ENCODE measurements at places on chromosomes 5 and 9.
A peak's percentile ranks its signal among the peaks of the same experiment; 100 is the strongest.

DNA sequence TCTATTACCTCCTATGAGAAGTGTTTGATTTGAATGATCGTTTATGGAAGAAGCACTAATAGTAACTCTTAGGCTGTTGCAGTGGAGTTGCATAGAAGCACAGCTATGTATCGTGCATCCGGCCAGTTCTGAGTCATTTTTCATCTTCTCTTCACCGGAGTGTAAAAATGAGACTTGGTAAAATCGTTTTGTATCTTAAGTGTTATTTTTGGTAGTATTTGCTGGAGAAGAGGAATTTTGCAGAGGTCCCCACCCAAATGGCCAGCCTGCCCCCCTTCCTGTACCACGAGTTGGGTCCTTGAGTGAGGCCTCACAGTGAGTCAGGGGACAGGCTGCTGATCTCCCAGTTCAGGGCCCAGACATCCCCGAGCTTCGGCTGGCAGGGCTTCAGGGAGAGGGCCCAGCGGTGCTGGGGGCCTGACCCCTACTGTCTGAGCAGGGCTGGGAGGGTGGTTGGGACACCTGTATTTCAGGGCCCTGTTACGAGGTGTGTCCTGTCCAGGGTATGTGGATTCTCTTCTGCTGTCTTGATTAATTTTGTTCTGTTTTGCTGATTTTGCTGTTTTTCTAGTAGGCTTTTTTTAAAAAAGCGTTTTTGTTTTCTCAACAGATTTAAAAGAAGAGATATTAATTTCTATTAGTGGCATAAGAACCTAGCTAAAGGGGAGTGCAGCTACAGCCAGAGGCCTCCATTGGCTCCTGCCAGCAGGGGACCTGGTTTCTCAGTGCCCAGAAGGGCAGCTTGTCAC lies 210.8 kb downstream of the TRIO start:
- no peaks in the 10 kb centered on the region for H3K4me1 ChIP-seq
- no peaks in the 10 kb centered on the region for H3K27me3 ChIP-seq
- H3K27ac ChIP-seq, result no peak overlapping the region
- no peaks in the 10 kb centered on the region for H3K36me3 ChIP-seq
- H3K4me3 ChIP-seq, result no peak overlapping the region

DNA sequence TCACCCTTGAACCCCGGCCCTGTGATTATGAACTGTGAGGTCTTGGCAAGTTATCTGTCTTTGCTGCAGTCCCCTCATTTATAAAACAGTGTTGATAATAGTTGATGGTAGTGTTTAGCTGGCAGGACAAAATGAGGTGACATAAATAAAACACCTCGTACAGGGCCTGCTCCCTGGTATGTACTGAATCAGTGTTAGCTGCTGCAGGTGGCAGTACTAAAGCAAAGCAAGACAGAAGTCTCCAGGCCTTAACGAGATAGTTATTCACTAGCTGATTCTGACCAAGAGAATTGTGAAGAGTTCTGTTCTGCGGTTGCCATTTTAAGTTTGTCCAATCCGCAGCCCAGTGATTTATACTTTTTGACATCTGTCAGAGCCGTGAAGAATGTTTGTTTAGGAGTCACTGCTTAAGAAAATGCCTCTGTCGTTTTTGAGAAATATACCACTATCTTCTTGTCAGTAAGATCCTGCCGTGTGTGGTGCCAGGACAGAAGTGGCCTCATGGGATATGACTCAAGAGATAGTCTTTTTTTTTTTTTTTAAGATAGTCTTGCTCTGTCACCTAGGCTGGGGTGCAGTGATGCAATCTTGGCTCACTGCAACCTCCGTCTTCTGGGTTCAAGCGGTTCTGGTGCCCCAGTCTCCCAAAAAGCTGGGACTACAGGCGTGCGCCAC lies 75.9 kb downstream of the KDM4C start:
- no peaks in the 10 kb centered on the region for H3K27me3 ChIP-seq
- no peak overlapping the region for H3K27ac ChIP-seq
- no peak for DNase-seq
- no peak overlapping the region for H3K4me3 ChIP-seq

GRCh38 chr5:148849461-148849860 lies 23.1 kb downstream of the ADRB2 start:
- H3K4me3 ChIP-seq, result no peak overlapping the region
- H3K27ac ChIP-seq, result no peak overlapping the region
- no peaks in the 10 kb centered on the region for H3K4me1 ChIP-seq
- H3K27me3 ChIP-seq, result peaks cover 4% of the 10 kb centered on the region
- H3K36me3 ChIP-seq, result no peaks in the 10 kb centered on the region
- no peak for DNase-seq

- no peaks in the 10 kb centered on the region for H3K36me3 ChIP-seq
- no peaks in the 10 kb centered on the region for H3K4me1 ChIP-seq
- no peaks in the 10 kb centered on the region for H3K27me3 ChIP-seq
- H3K27ac ChIP-seq, result no peak overlapping the region
- DNase-seq, result no peak
Observed at GRCh38 chr5:1335540-1336095, 9.3 kb downstream of the CLPTM1L start.

DNA sequence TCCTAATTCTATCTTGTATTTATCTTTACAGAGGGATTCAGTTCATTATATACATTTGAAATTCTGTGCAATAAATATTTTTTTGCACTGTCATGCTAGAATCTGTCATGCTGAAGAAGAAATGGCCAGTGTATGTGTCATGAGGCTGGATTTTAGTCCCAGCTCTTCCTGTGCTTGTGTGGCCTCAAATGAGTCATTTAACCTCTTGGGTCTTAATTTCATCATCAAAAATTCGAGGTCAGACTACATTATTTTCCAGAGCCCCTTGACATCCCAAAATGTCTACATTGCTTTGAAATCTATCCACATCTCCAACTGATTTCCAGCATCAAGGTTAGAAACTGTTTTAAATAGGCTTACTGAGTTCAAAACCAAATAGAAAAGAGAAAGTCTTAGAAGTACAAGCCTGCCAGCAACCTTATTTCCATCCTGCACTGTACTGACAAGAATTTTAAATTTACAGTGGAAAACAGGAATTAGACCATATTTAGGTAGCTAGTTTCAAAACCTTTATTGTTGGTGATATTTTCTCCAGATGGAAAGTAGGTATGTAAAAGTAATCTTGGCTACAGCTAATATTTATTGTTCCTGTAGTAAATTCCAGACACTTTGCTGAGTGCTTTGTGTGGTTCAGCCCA lies 96.7 kb upstream of the MAMDC2 start:
- no peaks in the 10 kb centered on the region for H3K36me3 ChIP-seq
- H3K27ac ChIP-seq, result peak overlapping the region; percentile 74
- H3K4me1 ChIP-seq, result peaks cover 12% of the 10 kb centered on the region
- peak; percentile 30 for DNase-seq
- H3K27me3 ChIP-seq, result no peaks in the 10 kb centered on the region

- DNase-seq, result no peak
- H3K4me1 ChIP-seq, result no peaks in the 10 kb centered on the region
- no peak overlapping the region for H3K4me3 ChIP-seq
- no peak overlapping the region for H3K27ac ChIP-seq
Observed at GRCh38 chr5:94082405-94082804, 341.0 kb upstream of the POU5F2 start.

- no peak for DNase-seq
- no peaks in the 10 kb centered on the region for H3K4me1 ChIP-seq
- H3K27ac ChIP-seq, result no peak overlapping the region
- H3K27me3 ChIP-seq, result peaks cover 15% of the 10 kb centered on the region
- no peaks in the 10 kb centered on the region for H3K36me3 ChIP-seq
Observed at GRCh38 chr5:137365126-137365865, 133.8 kb downstream of the SPOCK1 start.

DNA sequence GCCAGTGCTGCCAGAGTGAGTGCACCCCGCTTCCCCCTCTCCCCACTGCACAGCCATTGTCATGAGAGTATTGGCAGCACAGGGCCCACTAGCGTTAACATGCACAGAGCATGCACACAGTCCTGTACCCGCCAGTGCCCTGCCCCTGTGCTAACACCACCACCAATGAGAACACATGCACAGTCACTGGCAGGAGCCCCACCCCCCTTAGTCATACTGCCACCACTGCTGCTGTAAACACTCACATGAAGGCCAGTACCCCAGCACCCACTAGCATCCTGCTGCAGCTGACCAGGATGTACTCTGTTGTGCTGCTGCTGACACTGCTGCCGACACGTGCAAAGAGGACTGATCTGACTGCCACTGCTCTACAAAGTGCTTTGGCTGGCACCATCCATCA lies 19.5 kb upstream of the RANBP6 start:
- H3K4me3 ChIP-seq, result no peak overlapping the region
- no peaks in the 10 kb centered on the region for H3K4me1 ChIP-seq
- H3K27me3 ChIP-seq, result no peaks in the 10 kb centered on the region

GRCh38 chr9:99592834-99593574 lies 228.7 kb upstream of the NR4A3 start:
- DNase-seq, result no peak
- no peaks in the 10 kb centered on the region for H3K36me3 ChIP-seq
- no peak overlapping the region for H3K27ac ChIP-seq
- no peaks in the 10 kb centered on the region for H3K27me3 ChIP-seq
- H3K4me1 ChIP-seq, result no peaks in the 10 kb centered on the region

DNA sequence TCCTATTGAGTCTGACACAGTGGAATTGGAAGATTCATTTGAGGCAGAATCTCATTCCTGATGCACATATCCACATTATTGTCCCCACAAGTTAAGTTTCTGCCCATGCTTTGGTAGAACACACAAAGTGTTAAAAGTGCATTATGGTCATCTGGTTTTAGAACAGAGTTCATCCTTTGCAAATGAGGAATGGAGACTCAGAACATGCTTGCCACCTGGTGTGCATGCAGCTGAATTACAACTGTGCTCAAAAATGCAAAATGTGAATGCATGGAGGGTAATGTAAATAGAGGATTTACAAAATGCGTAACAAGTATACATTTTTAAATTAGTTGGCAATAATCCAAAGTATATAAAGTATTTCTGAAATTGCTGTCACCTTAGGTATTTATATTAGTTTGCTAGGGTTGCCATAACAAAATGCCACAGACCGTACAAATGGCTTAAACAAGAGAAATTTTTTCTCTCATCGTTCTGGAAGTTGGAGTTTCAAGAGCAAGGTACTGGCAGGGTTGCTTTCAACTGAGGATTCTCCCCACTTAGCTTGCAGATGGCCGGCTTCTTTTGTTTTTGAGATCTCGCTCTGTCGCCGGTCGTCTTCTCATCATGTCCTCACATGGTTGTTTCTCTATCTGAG lies 671.1 kb downstream of the TAF11L14 start:
- no peak overlapping the region for H3K4me3 ChIP-seq
- H3K27ac ChIP-seq, result no peak overlapping the region

GRCh38 chr5:37132646-37133045 lies 116.5 kb downstream of the CPLANE1 start:
- H3K4me1 ChIP-seq, result no peaks in the 10 kb centered on the region
- no peak overlapping the region for H3K4me3 ChIP-seq
- peaks cover 8% of the 10 kb centered on the region for H3K36me3 ChIP-seq
- no peak for DNase-seq

DNA sequence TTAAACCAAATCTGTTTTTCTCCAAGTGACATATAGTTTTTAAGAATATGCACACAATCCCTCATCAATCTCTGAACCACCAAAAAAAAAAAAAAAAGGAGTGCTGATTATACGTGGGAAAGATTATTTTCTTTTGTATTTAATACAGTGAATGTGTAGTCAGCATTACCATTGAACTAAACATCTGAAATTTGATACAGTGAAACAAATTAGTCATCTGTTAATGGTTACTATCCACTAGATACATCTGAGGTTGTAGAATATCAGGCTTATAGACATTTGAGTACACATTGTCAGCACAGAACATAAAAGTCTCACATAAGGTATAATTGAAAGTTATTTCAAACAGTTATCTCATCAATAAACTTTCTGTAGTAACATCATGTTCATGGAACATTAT lies 87.0 kb downstream of the SLF1 start:
- H3K36me3 ChIP-seq, result no peaks in the 10 kb centered on the region
- H3K4me3 ChIP-seq, result no peak overlapping the region
- no peak overlapping the region for H3K27ac ChIP-seq
- DNase-seq, result no peak
- no peaks in the 10 kb centered on the region for H3K27me3 ChIP-seq
